ENCODE measurements at places on chromosomes 4 and X. TPM values are rescaled to one million over a fixed set of nuclear protein-coding genes. Genes with fewer than 3 reads are reported as not detected.

Gene STATH
- not detected for total RNA-seq

Gene TEX13B
- total RNA-seq: not detected

Gene PAK3
- 204 TPM for total RNA-seq

Gene GDPD2
- 14.3 TPM for total RNA-seq

Gene KCND1
- total RNA-seq: 4.2 TPM

Data from diencephalon (tissue), 1 donor.